Gastrocnemius medialis (tissue), 4 donors: ENCODE measurements at places on chromosomes 2 and 18.

- no peak for DNase-seq
Observed at GRCh38 chr18:33316146-33316587, 124.4 kb downstream of the CCDC178 start.

GRCh38 chr2:23809150-23809549 lies 117.8 kb downstream of the ATAD2B start:
- DNase-seq = no peak

GRCh38 chr2:231277962-231278361 lies 79.5 kb downstream of the ARMC9 start:
- DNase-seq = no peak

DNA sequence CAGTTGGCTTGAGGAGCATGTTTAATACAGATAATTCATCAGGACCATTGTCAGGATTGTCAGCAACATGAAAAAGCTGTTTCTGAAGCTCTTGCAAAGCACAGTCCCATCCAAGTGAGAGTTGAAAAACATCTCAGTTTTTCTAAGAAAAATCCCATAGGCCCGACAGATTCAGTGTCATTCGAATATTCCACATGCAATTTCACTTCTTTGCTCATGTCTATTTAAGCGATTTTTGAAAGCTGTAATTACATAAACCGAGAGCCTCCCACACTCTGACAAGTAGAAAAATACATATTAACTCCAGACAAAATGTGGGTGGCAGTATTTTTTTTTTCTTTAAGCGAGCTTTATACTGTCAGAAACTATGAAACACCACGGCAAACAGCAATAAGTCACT lies 134.7 kb upstream of the GALNT5 start:
- no peak for DNase-seq

DNA sequence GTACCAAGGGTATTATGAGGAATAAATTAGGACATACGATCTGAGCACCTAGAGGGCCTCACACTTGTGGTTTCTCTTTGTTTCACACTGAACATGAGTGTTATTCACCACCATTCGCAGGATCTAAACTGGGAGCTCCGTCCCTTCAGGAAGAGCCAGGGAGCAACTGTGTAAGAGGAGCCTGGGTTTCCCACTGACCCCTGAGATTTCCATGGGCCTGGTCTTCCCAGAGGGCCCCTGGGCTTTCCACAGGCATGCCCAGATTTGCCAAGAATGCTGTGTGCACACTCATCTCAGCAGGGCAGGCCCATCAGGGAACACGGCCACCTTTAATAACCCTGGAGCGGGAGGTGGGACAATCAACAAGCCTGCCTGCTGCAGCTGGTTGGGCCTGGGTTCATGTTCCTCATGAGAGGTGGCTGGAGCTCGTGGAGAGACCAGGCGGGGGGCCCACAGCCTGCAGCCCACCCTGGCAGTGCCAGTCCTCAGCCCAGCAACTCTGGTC lies 416.8 kb upstream of the MYT1L start:
- DNase-seq = no peak

DNA sequence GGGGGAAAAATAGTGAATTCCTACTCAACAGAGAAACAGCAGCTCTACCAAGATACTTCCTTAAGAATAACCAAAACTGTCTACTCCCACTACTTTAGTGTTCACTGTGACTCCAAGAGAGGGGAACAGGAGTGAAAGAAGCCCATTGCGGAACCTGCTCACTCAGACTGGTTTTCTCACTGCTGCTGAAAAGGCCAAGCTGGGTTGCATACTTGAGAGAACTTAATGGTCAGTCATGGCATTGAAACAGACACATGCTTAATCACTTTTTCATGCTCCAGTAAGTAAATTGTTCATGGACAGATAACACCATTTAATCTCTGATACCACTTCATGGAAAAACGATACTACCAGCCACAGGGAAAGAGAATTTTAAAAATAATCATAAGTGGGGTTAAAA lies 35.7 kb upstream of the SLC8A1 start:
- DNase-seq = no peak

DNA sequence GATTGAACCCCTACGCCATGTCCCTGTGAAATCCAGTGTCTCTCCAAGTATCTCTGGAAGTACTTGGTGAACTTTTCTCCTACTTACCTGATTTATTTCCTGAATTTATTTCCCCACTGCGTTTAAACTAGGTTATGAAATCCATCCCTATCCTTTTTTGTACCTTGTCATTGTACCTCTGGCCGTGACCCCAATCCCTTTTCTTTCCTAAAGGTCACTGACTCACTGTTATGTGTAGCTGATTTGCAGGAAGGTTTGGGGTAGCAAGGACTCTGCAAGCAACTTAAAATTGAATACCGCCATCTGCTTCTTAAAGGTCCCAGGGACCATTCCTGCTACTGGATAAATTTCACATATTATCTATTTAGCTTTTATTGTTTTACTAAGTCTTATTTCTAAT lies 4.6 kb upstream of the ENOSF1 start:
- DNase-seq = no peak

DNA sequence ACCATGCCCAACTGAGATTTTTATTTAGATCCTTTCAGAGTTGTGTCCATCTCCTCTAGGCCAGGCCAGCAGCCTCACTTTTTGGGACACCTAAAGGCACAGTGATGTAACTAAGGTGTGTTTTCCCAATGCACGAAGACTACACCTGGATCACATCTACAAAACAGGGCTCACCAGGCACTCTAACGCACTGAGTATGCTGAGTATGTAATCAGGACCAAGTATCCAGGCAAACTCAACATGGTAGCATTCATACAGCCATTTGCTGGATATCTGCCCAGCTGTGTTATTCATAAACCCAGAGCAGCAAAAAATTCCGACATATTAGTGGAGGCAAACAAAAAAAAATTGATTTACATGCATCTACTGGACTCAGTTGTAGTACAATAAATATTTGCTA lies 33.8 kb downstream of the LPIN2 start:
- DNase-seq = no peak

DNA sequence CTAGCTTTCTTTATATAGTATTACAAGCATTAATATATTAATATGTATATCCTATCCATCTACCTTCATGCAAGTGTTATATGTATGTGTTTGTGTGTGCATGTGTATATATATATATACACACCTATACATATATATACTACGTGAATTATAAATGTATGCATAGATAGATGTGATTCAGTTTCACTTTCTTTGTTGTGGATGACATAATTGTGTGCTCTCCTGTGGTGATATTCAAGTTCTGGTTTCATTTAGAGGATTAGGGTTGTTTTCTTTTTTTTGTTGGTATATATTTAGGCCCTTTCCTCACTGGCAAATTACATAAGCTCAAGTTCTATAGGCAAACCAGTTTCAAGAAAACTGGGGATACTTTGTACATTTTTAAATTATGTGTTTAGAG lies 225.7 kb upstream of the FANCL start:
- no peak for DNase-seq

DNA sequence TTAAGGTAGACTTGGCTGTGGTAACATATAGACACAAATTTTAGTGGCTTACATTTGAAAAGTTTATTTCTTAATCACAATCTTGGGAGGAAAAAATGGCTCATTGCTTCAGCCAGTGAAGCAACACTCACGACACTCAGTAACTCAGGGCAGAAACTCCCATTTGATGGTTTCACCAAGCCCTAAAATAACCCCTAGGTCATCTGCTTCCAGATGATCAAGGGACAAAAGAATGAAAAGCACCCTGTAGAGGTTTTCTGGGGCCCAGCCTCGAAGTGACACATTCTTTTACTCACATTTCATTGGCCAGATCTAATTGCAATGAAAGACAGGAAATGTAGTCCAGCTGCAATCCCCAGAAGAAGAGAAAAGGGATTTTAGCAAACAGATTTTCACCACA lies 275.9 kb downstream of the TMX3 start:
- DNase-seq = peak; percentile 25

- DNase-seq = no peak
Observed at GRCh38 chr2:23385748-23386338, 864 bp downstream of the KLHL29 start.

GRCh38 chr2:231312066-231312465 lies 83.4 kb upstream of the B3GNT7 start:
- DNase-seq = no peak

DNA sequence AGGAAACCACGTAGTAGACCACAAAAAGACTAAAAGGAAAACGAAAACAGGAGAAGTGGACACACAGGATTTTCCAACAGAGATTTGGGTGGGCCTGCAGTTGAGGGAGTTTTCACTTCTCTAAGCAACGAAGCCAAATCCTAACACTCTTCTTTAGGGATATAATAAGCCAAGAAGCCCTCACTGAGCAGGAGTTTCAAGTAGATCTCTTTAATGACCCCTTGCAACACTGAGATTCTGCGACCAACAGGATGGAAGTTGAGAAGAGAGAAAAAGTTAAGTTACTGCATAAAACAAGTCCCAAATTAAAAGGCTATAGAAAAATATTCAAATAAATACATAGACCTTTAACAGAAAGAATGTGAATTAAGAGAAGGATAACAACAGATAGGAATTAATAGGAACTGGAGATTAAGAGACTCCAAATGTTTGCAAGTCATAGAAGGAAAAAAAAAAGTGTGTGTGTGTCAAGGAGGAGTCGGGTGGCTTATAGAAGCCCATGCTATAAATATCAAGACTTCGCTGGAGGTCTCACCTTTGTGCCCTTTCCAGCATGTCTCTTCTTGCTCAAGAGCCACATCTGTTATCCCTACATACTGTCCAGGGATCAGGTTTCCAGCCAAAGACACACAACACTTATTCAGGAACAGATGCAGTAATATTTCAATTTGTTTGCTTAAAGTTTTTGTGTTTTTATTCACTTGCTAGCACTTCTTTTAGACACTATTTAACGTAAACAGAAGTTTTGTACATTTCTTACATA lies 69.4 kb upstream of the ARHGAP28 start:
- peak; percentile 54 for DNase-seq

- no peak for DNase-seq
Observed at GRCh38 chr2:187654535-187654934, 100.3 kb upstream of the TFPI start.

DNA sequence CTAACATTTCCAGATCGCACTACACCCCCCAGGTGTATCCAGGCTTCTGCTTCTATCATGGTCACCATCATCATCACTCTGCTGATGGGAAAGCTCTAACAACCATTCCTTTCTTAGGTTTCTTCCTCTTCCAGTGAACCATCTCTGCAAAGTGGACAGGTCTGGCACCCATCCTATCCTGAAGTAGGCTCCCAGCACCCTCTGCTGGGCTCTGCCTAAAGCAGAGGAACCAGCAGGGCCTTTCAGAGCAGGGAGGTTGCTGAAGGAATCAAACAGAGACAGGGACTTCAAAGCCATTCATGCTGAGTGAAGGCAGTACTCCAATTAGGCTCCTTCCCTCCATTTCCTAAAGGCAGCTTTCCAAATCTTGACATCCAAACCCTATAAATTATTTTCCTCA lies 27.2 kb upstream of the SATB2 start:
- DNase-seq = no peak

DNA sequence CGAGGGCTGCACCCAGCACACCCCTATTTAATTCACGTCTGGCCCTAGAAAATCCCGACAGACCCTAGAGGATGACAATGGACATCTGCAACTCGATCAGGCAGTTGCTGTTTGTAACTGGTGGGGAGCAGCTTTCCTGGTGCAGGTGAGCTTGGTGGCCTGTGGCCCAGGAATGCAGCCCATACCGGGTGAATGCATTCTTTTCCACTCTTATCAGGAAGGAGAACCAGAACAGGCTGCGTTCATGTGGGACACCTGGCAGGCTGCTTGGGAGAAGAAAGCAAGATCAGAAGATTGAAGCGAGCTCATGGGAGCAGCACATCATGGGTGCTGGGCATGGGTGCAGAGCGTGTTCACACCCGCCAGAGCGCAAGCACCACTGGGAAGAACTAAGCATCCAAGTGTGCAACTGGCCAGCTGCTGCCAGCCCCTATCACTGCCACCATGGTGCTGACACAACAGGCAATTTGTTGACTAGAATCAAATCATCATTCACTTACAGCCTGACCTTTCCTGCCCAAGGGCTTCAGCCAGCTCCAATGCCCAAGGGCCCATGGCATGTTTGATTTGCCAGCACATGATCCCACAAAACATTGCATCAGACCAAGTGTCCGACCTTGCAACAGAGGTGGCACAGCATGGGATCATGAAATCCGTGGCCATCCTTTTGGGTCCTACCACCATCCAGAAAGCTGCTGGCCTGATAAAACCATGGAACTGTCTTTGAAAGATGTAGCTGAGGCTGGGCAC lies 241.7 kb upstream of the ID2 start:
- DNase-seq = no peak

DNA sequence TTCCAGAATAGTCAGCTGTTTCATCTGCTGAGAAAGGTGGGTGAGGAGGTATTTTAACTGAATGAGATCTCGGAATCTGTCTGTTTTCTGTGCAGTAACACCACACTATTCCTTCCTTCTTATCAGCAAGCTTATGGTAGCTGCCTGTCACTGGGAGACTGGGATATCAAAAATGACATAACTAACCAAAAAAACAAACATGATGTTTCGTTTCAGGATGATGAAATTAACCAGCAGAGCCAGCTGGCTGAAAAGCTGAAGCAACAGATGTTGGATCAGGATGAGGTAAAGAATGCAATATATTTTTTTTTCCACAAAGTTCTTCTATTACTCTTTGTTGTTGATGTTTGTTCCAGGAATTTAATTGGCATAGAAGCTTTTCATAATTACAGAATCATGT lies 59.8 kb upstream of the LYPD6B start:
- no peak for DNase-seq

GRCh38 chr18:59455728-59456276 lies 96.7 kb upstream of the LMAN1 start:
- no peak for DNase-seq

GRCh38 chr2:216286616-216287231 lies 85.6 kb downstream of the MARCHF4 start:
- DNase-seq = no peak

- peak; percentile 67 for DNase-seq
Observed at GRCh38 chr18:11937874-11938478, 29.9 kb upstream of the MPPE1 start.

DNA sequence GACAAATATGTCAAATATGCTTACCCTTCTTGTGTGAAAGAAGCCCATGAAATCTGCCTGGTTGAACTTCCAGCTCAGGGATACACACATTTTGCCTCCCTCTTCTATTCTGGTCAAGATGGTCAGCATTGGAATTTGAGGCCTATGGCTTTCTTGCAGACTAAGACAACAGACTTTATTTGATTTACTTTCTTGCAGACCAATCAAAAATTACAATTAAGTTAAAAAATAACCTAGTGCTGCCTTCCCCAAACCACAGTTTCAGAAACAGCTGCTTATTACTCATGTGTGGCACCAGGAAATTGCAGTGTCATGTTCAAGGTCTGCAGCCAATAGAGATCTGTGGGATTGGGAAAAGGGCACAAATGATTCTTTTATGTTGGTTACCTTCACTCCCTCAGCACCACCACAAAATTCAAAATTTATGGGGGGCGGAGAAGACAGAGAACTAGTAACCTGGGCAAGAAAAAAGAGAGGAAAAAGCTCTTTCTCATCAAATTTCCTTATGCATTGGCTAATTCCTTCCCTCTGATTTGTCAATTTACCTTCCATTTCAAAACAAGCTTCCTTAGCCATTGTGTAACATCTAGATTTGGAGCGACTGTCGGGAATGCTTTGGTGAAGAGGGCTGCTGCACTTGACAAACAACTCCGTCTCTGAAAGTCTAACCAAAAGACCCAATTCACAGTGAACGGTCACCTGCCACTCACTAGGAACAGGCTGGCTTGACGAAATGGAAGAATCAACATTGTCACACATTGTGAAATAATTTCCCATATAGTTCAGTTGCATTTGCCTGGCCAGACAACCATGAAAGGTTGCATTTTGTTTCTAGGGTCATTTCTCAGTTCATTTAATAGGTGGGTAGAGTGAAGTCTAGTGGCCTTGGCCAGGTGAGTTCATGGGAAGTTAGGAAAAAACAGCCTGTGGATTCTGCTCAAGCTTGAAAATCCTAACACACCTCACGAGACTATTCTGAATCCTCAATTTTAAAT lies 100.4 kb upstream of the FZD5 start:
- DNase-seq = no peak
